Epithelial cell of proximal tubule (primary cell): ENCODE measurements at places on chromosomes 5 and 9. TPM values are rescaled to one million over a fixed set of nuclear protein-coding genes. Genes with fewer than 3 reads are reported as not detected.
A peak's percentile ranks its signal among the peaks of the same experiment; 100 is the strongest.

- DNase-seq, result no peak
Measured at GRCh38 chr5:14716755-14717752, 52.5 kb downstream of the OTULIN start.

- DNase-seq, result no peak
Measured at GRCh38 chr5:153523211-153523610, 32.7 kb downstream of the GRIA1 start.

- no peak for DNase-seq
Measured at GRCh38 chr9:134328841-134329575, 2.8 kb downstream of the RXRA start.

DNA sequence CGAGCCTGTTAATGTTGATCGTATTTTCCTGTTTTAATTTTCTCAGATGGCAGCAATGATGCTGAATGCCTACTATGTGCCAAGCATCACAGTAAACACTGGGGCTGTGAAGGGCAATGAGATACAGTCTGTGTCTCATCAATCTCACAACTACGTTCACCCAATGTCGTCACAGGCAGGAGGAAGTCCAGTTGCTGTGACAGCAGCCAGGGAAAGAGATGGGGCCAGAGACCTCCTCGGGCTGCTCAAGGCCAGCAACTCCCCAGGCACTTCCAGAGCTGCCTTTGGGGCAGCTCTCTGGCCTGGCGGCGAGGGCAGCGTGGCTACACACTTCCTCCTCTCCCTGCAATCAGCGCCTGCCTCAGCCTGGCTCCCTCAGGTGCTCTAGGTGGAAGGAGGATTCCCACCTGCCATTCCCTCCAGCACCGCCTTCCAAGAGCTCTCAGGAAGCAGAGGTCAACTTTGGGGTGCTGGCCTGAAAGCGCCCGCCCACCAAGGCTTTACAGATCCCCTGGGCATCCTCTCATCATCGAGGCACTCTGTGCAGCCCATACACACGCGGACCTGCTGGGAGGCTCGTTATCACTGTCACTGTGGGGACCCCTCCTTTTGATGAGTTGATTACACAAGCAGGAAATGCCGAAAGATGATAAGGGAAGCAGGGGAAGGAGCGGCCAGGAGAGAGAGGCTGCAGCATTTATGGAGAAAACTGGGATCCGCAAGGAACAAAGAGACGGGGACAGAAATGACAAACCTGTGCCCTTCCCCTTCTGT, 159.2 kb downstream of the ZDHHC21 start:
- DNase-seq, result no peak

- no peak for DNase-seq
Measured at GRCh38 chr9:123431581-123431980, 75.6 kb downstream of the CRB2 start.

DNA sequence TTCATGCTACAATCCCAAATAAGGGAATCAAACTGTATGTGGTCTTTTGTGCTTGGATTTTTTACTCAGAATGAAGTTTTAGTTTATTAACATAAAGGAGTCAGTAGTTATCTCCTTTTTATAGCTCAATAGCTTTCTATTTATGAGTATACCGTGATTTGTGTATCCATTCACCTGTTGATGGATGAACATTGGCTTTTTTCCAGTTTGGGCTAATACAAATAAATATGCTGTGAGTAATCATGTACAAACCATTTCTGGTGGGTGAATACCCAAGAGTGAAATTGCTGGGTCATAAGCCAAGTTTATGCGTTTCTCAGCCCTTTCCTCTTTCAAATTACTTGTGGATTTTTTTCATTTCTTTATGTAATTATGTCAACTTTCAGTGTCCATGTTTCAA, 395.3 kb downstream of the OSTF1 start:
- no peak for DNase-seq

DNA sequence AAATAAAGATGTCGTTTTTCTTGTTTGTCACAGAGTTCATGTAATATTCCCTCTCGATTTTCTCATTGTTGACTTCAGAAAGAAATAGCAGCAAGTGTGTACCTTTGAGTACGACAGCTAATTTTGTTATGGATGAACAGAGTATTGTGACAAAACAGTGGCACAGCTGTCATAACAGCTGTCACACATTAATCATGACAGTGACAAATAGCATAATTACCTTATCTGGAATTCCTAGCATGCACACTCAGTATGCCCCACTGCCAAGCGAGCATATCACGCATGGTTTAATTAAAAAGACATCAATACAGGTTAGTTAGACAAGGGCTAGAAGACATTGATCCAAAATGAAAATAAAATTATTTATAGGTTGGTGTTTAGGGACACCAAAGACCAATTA, 375.1 kb downstream of the SPATA31D1 start:
- DNase-seq, result no peak

The F2RL2 gene
- 2.4 and 7.2 TPM in 2 replicates for total RNA-seq

GRCh38 chr5:178246624-178247279, 14.2 kb upstream of the PHYKPL start:
- no peak for DNase-seq

- DNase-seq, result no peak
Measured at GRCh38 chr5:6631441-6631840, 1.4 kb downstream of the NSUN2 start.

- DNase-seq, result no peak
Measured at GRCh38 chr9:112664531-112664930, 53.4 kb downstream of the INIP start.

DNA sequence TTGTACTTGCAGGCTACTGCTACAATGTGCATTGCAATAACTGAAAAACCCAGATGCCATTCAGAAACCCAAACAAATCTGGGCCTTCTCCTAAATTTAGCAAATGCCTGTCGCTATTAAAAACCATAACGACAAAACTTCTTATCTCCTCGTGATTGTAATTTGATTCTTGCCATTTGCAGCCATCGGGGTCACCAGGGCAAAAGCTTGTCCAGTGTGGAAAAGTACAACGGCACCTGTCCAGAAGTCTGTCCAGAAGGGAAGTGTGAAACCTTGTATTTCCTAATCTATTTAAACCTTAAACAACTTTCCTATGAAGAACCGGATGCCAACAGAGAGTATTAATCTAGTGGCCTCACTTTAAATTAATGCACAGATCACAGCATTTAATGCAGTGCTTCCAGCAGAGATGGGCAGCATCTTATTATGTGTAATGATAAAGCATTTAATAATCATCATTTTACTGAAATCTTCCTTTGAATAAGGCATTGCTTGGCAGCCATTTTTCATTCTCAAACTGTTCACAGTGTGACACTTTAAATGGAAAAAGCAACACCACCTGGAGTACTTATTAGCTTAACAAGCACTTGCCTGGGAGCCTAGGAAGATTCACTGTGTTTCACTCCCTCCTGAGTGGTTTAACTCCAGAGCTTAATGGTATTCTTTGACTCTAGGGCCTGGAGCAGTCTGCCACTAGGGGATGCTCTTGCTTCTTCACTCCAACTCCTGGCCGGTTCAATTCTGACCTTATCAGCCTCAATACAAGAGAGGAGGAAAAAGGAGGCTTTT, 4.9 kb upstream of the C7 start:
- DNase-seq, result no peak

The PCDHGA1 gene
- 0.29 and 0.75 TPM in 2 replicates for total RNA-seq

DNA sequence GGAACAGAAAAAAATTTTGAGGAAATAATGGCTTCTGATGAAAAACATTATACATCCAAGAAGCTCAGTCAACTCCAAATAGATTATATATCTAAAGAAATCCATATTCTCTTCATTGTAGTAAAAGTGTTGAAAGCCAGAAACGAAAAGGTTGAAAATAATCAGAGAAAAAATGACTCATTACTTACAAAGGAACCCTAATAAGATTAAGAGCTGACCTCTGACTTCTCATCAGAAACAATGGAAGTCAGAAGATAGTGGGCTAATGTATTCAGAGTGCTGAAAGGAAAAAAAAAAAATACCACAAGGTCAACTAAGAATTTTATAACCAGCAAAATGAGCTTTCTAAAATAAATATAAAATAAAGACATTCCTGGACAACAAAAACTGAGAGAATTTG, 60.0 kb downstream of the HSD17B4 start:
- DNase-seq, result no peak

The WWC1 gene
- total RNA-seq, result 87.2 and 94.5 TPM in 2 replicates

DNA sequence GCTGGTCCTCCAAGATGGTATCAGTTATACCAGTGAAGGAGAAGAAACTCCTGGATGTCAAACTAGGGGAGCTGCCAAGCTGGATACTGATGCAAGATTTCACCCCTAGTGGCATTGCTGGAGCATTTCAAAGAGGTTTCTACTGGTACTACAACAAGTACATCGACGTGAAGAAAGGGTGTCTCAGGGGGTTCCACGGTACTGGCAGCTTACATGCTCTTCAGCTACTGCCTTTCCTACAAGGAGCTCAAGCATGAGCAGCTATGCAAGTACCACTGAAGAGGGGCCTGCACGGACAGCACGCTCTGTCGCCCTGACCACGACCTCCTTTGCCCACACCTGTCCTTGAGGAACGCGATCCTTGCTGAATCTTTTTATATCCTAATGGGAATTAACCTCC, 19.5 kb downstream of the ACTL7B start:
- DNase-seq, result no peak

- peak; percentile 47 for DNase-seq
Measured at GRCh38 chr9:116027511-116027910, 126.1 kb upstream of the PAPPA start.

GRCh38 chr9:92740009-92740408, 24.6 kb downstream of the BICD2 start:
- DNase-seq, result no peak
